ENCODE measurements at places on chromosomes 16 and 17. TPM values are rescaled to one million over a fixed set of nuclear protein-coding genes. Genes with fewer than 3 reads are reported as not detected.
A peak's percentile ranks its signal among the peaks of the same experiment; 100 is the strongest.

DNA sequence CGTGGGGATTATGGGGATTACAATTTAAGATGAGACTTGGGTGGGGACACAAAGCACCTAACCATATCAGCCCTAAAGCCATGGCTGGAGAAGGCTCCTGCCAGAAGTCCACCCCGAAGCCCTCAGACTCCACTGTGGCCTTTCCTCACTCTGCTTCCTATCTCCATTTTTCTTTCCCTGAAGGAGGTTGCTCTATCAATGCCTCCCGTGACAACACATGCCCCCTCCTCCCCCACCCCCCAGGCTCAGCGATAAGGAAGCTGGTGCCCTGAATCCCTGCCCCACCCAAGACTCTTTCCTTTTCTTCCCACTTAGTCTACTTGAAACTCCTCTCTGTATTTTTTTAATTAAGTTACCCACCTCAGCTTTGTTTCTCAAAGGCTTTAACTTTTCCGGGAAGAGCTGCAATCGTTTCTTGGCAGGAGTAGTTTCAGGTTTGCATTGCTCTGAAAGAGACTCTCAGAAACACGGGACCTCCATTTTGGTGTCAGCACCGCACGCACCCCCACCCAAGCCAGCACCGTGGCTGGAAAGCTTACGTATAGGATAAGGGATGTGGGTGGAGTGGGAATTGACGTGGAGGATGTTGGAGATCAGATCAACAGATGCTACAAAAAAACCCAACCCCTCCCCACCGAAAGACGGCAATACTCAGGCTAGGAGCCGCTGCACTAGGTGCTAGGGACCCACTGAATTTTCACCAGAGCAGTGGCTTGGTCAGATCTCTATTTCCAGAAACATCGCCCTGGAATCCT is 15.2 kb upstream of the CA4 start:
- H3K36me3 ChIP-seq = peaks cover 7% of the 10 kb centered on the region
- peak overlapping the region; percentile 80 for H3K4me3 ChIP-seq
- peaks cover 31% of the 10 kb centered on the region for H3K27me3 ChIP-seq
- peaks cover 21% of the 10 kb centered on the region for H3K4me1 ChIP-seq
- peak; percentile 42 for DNase-seq

GRCh38 chr17:50903604-50904517 is 37.7 kb upstream of the TOB1 start:
- H3K27ac ChIP-seq = peak overlapping the region; percentile 93
- peak; percentile 74 for DNase-seq
- peaks cover 47% of the 10 kb centered on the region for H3K4me1 ChIP-seq
- peak overlapping the region; percentile 57 for H3K4me3 ChIP-seq

DNA sequence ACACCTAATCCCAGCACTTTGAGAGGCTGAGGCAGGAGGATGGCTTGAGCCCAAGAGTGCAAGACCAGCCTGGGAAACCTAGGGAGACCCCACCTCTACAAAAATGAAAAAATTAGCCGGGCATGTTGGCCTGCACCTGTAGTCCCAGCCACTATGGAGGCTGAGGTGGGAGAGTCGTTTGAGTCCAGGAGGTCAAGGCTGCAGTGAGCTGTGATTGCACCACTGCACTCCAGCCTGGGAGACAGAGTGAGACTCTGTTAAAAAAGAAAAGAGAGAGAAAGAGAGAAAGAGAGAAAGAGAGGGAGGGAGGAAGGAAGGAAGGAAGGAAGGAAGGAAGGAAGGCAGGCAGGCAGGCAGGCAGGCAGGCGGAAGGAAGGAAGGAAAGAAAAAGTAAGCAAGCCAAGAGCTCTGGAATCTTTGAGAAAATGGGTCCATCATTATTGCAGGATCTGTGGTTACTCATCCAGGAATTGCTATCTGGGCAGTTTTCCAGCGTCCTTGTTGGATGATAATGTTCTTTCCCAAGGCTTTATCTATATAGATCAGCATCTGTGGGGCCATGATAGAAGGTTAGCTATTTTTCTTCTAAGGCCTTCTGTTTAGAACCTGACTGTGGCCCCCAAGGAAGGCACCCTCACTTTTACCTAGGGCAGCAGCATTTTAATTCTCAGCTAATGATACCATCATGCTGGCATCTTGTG is 533.2 kb upstream of the CDH5 start:
- DNase-seq = no peak
- H3K27me3 ChIP-seq = peaks cover 3% of the 10 kb centered on the region
- H3K36me3 ChIP-seq = no peaks in the 10 kb centered on the region
- H3K4me1 ChIP-seq = no peaks in the 10 kb centered on the region
- H3K27ac ChIP-seq = no peak overlapping the region

GRCh38 chr17:65855245-65855644 is 293.8 kb upstream of the AXIN2 start:
- H3K4me3 ChIP-seq = no peak overlapping the region
- H3K4me1 ChIP-seq = peaks cover 2% of the 10 kb centered on the region
- no peaks in the 10 kb centered on the region for H3K36me3 ChIP-seq
- DNase-seq = no peak
- no peaks in the 10 kb centered on the region for H3K27me3 ChIP-seq

DNA sequence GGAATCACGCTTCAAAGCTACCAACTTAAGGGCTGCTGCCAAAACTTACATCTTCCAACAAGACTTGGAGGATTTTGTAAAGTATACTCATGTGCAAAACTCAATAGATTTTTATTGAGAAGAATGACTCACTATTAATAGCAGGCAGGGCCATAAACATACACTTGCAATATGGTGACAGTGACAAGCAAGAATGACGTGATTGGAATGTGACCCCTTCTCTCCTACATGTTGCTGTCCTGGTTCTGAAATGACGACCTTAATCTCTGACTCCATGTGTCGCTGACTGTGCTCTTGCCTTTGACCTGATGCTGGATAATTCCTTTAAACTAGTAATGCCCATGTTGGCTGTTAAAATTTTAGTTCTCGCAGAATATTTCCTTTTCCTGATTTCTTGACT is 174.5 kb downstream of the PARN start:
- no peak overlapping the region for H3K4me3 ChIP-seq
- H3K4me1 ChIP-seq = no peaks in the 10 kb centered on the region
- H3K27me3 ChIP-seq = no peaks in the 10 kb centered on the region
- no peak for DNase-seq

DNA sequence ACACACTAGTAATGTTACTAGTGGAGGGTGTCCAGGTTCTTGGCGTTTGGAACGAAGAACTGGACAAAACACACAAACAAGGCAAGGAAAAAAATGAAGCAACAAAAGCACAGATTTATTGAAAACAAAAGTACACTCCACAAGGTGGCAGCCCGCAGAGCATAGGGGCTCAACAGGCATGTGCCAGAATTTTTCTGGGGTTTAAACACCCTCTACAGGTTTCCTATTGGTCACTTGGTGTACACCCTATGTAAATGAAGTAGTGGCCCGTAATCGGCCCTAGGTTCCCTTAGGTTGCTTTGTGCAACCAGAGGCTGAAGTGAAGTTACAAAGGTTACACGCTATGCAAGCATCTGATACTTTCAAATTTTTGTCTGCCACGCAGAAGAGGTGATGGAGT is 8.1 kb downstream of the OR2C1 start:
- peaks cover 13% of the 10 kb centered on the region for H3K4me1 ChIP-seq
- H3K27me3 ChIP-seq = peaks cover 11% of the 10 kb centered on the region
- DNase-seq = peak; percentile 12
- H3K27ac ChIP-seq = no peak overlapping the region
- H3K36me3 ChIP-seq = peaks cover 4% of the 10 kb centered on the region
- H3K4me3 ChIP-seq = no peak overlapping the region

- H3K27me3 ChIP-seq = no peaks in the 10 kb centered on the region
- H3K36me3 ChIP-seq = peaks cover 28% of the 10 kb centered on the region
- peaks cover 4% of the 10 kb centered on the region for H3K4me1 ChIP-seq
- no peak overlapping the region for H3K4me3 ChIP-seq
- DNase-seq = no peak
These were observed 117.7 kb downstream of the ABCC1 start for GRCh38 chr16:16067127-16067526.

GRCh38 chr17:50345432-50346312 is at the start of gene XYLT2:
XYLT2 (plus strand) TSS chr17:50346126; CDS start chr17:50346141, 15 bp downstream.
- peak; percentile 91 for DNase-seq
- H3K4me1 ChIP-seq = peaks cover 33% of the 10 kb centered on the region
- H3K36me3 ChIP-seq = no peaks in the 10 kb centered on the region

- H3K27me3 ChIP-seq = no peaks in the 10 kb centered on the region
- H3K27ac ChIP-seq = no peak overlapping the region
- no peaks in the 10 kb centered on the region for H3K36me3 ChIP-seq
- no peaks in the 10 kb centered on the region for H3K4me1 ChIP-seq
These were observed 874.3 kb upstream of the EEF2KMT start for GRCh38 chr16:5971924-5972323.

GRCh38 chr17:57983446-57983845 is 4.6 kb downstream of the VEZF1 start:
- H3K27ac ChIP-seq = no peak overlapping the region
- no peak for DNase-seq
- peaks cover 40% of the 10 kb centered on the region for H3K36me3 ChIP-seq
- no peaks in the 10 kb centered on the region for H3K27me3 ChIP-seq
- H3K4me1 ChIP-seq = peaks cover 60% of the 10 kb centered on the region

NEK8 gene
- total RNA-seq = 3.6 TPM

KCNG4 gene
- total RNA-seq = not detected

SNAI3 gene
- 5.3 TPM for total RNA-seq

MYO15B gene
- 24.9 TPM for total RNA-seq

SLC38A8 gene
- not detected for total RNA-seq

Data from activated CD8-positive, alpha-beta T cell treated with anti-CD3 and anti-CD28 coated beads for 36 hours (primary cell).